ENCODE measurements at places on chromosomes 3 and 15. TPM values are rescaled to one million over a fixed set of nuclear protein-coding genes. Genes with fewer than 3 reads are reported as not detected.

Gene TMEM266
- total RNA-seq = not detected

Gene LYZL4
- total RNA-seq = not detected

Gene SPTSSB
- total RNA-seq = not detected

- no peaks in the 10 kb centered on the region for H3K27me3 ChIP-seq
- no peak overlapping the region for H3K27ac ChIP-seq
- no peak for DNase-seq
- H3K4me1 ChIP-seq = peaks cover 26% of the 10 kb centered on the region
Measured at GRCh38 chr3:71026634-71027578, 556.6 kb downstream of the FOXP1 start.

DNA sequence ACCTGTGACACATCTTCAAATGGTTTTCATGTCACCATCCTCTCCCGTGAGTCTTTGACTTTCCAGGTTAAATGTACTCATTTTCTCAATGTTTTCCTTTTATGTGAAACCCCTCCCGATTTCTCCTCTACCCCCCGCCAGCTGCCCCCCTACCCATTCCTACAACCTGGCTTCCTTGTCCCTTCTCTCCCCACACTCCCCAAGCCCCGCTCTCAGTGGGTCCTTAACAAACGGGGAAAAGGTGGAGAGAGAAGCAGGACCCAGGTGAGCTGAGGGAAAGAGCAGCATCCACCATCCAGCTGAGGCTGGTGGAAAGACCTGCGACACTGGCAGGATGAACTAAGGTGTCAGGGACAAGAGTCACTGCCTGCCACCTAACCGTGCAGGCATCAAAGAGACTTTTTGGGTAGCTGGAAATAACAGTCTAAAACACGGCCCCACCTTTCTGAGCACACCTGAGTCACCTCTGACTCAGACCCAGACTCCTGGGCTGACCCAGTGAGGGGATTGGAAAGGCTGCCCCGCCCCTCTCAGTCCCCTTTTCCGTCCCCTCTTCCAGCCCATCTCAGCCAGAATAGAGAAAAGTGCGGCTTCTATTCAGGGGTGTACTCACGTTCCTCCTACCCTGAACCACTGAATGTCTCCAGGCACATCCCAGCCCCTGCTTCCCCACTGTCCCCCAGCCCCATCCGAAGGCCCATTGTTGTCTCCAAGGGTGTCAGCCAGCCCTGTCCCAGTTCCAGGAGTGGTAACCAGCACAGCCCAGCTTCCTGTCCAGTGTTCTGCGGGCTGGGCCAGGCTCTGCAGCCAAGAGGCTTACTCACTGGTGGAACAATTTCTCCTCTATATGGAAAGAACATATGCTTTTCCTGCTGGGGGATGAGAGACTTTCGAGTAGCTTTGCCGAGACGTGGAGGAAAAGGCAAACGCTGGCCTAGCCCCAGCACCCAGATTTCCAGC, 20.4 kb downstream of the ISG20 start:
- peak; percentile 80 for DNase-seq
- H3K4me3 ChIP-seq = peak overlapping the region; percentile 18
- peak overlapping the region; percentile 26 for H3K27ac ChIP-seq

GRCh38 chr3:148202386-148202785, 495.3 kb upstream of the AGTR1 start:
- H3K27me3 ChIP-seq = no peaks in the 10 kb centered on the region
- H3K27ac ChIP-seq = no peak overlapping the region
- no peaks in the 10 kb centered on the region for H3K4me1 ChIP-seq
- no peaks in the 10 kb centered on the region for H3K36me3 ChIP-seq
- no peak overlapping the region for H3K4me3 ChIP-seq

GRCh38 chr3:45168451-45168850, 22.3 kb upstream of the CDCP1 start:
- peaks cover 30% of the 10 kb centered on the region for H3K4me1 ChIP-seq
- no peak overlapping the region for H3K4me3 ChIP-seq
- H3K27me3 ChIP-seq = no peaks in the 10 kb centered on the region

DNA sequence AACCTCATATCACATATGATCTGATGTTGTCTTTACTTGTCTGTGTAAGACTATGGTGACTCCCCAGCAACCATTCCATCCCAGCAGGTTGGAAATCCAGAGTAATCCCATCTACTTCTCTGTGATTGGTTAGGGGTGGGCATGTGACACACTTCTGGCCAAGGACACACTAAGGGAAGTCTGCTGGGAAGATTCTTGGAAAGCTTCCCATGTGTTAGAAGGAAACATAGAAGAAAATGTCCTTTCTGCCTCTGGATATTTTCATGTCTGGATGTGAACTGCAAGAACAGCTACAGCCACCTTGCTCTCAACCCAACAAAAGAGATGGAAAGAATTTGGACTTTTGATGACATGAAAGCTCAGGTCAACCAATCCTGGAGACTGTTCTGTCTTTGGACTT, 2.6 kb upstream of the UBE2Q2 start:
- H3K27me3 ChIP-seq = no peaks in the 10 kb centered on the region
- peaks cover 19% of the 10 kb centered on the region for H3K4me1 ChIP-seq
- H3K27ac ChIP-seq = no peak overlapping the region
- no peak overlapping the region for H3K4me3 ChIP-seq
- H3K36me3 ChIP-seq = peaks cover 11% of the 10 kb centered on the region

DNA sequence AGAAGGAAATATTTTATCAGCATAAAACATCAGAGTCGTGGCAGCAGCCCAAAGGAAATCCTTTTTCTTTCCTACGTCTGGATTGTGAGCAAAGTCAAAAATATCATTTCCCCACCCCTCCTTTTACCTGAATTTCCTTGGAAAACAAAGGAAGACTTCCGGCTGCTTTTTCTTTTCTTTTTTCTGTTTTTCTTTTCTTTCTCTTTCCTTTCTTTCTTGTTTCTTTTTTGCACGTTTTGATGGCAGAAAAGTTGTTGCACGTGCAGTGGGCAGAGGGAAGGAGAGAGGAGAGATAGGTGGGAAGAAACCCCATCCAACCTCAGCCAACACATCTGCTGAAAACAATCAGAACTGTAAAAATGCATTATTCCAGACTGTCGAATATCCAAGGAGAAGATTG, 544 bp upstream of the MYO1E start:
- no peaks in the 10 kb centered on the region for H3K27me3 ChIP-seq
- peaks cover 30% of the 10 kb centered on the region for H3K4me1 ChIP-seq
- peak overlapping the region; percentile 99 for H3K4me3 ChIP-seq

GRCh38 chr3:12317914-12318313, 29.0 kb downstream of the PPARG start:
- no peak overlapping the region for H3K27ac ChIP-seq
- no peak overlapping the region for H3K4me3 ChIP-seq
- no peaks in the 10 kb centered on the region for H3K27me3 ChIP-seq

DNA sequence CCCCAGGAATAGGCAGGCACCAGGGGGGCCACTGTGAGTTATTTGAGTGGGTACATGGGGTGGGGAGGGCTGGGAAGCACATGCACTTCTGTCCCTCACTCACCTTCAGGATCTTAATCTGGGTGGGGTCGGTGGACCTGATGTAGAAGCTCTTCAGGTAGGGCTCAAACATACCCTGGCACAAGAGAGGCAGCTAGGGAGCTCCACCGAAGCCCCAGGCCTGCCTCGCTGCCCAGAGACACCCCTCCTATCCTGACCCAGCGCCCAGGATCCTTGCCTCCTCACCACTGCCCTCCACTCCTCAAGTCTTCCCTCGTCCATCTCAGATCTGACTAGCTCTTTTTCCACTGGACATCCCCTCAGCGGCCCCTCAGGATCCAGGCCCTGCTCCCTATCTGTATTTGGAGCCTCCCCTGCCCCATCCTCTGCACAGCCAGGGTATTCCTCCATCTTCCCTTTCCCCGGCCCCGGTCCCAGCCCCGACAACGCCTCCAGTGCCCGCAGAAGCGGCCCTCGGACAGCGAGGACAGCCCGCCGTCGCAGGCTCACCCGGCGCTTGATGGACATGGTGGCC, 30.0 kb downstream of the AP3B2 start:
- H3K27me3 ChIP-seq = peaks cover 14% of the 10 kb centered on the region
- no peaks in the 10 kb centered on the region for H3K36me3 ChIP-seq
- peak overlapping the region; percentile 77 for H3K4me3 ChIP-seq

GRCh38 chr3:190840146-190840545, 22.3 kb downstream of the GMNC start:
- H3K4me1 ChIP-seq = no peaks in the 10 kb centered on the region
- peaks cover 13% of the 10 kb centered on the region for H3K27me3 ChIP-seq
- no peaks in the 10 kb centered on the region for H3K36me3 ChIP-seq
- H3K4me3 ChIP-seq = no peak overlapping the region
- no peak overlapping the region for H3K27ac ChIP-seq

DNA sequence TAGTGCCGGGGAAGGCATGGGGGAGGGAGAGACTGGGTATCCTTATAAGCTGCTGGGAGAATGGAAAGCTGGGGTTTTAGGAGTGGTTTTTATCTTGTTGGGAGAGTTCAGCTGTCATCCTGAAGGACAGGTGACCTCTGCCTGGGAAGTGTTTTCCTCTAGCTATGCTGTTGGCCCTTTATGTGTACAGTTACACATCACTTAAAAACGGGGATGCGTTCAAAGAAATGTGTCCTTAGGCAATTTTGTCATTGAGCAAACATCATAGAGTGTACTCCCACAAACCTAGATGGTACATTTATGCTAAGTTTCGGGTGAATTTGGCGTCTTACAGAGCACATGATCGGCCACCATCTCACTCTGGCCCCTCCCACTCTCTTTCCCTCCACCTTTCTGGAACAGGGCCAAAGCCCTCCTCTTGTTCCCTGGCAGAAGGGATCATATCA, 164.3 kb upstream of the NUDT16 start:
- peak overlapping the region; percentile 68 for H3K27ac ChIP-seq
- H3K27me3 ChIP-seq = no peaks in the 10 kb centered on the region
- DNase-seq = peak; percentile 76
- H3K4me3 ChIP-seq = peak overlapping the region; percentile 50
- no peaks in the 10 kb centered on the region for H3K36me3 ChIP-seq
- H3K4me1 ChIP-seq = peaks cover 19% of the 10 kb centered on the region
